ENCODE measurements at places on chromosomes 12 and 14.
A peak's percentile ranks its signal among the peaks of the same experiment; 100 is the strongest.

DNA sequence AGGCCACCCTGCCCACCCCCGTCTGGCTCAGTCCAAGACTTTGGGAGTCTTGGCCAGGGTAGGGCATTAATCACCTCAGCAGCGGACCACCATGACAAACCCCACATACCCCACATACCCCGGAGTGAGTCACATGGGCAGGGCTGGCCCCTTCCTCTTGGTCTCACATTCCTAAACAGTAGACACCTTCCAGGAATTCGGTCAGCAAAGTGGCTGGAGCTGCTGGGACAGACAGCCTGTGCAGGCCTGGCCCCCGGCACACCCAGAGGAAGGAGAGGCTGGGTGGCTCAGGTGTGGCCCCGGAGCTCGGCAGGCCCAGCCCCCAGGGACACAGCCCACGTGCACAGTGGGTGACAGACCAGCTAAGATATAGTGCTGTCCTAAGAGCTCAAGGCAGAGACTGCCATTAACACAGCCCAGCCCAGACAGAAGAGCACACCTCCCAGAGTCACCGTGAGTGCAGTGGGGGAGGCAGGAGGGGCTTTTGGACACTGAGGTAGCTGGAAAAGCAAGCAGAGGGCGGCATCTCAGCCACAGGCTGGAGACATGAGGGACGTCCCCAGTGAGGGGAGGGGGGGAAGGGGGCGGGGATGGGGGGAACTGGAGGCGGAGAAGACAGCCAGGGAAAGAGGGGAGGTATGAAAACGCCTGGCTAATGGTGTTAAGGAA lies 24.0 kb downstream of the CCDC85C start:
- peak; percentile 50 for DNase-seq

- DNase-seq: no peak
These were observed 283.2 kb upstream of the TBX3 start for GRCh38 chr12:114967151-114967550.

DNA sequence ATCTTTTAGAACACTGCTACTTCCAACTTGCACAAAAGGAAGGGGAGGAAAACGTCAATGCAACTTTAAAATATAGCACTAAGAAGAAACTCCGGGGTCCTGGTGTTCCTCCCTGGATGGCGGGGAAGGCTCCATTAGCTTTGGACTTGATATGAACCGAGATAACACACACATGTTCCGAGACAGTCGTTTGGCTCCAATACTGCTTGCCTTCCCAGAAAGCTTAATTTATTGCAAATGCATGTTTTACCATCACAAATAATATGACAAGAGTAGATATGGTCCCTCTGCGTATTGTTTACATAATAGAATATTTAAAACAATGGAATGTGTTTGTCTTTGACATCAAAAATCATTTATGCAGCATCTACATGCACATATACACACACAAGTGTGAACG lies 87.6 kb upstream of the CLMN start:
- DNase-seq: no peak

DNA sequence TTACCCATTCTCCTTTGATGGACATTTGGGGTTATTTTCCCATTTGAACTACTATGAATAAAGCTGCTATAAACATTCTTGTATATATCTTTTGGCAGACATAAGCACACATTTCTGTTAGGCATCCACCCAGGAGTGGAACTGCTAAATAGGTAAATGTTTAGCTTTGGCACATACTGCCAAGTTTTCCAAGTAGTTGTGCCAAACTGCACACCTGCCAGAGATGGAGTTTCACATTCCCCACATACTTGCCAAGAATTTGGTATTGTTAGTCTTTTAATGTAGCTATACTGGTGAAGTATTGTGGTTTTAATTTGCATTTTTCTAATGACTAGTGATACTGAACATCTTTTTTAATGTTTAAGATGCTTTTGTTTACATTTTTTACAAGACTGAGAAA lies 201.0 kb downstream of the GXYLT1 start:
- DNase-seq: no peak

GRCh38 chr12:95546491-95546813 lies 4.8 kb downstream of the USP44 start:
- DNase-seq: no peak

- no peak for DNase-seq
These were observed 1.5 kb downstream of the BLOC1S1 start for GRCh38 chr12:55717011-55718007.

DNA sequence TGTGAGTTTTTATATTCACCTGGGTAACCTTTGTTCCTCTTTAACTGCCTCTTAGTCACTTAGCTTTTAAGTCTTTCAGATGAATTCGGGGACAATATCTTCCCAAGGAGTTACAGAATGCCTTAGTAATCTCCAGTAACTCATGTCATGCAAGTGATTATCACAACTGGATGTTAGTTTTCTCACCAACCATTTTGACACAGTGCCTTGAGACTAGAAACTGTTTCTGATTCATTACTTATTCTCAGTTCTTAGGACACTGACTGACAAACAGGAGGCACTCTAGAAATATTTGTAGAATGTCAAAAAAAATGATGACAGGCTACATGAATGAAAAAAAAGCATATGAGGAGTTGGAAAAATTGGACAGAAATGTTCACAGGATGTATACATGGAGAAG lies 335.1 kb downstream of the ACSS3 start:
- no peak for DNase-seq

DNA sequence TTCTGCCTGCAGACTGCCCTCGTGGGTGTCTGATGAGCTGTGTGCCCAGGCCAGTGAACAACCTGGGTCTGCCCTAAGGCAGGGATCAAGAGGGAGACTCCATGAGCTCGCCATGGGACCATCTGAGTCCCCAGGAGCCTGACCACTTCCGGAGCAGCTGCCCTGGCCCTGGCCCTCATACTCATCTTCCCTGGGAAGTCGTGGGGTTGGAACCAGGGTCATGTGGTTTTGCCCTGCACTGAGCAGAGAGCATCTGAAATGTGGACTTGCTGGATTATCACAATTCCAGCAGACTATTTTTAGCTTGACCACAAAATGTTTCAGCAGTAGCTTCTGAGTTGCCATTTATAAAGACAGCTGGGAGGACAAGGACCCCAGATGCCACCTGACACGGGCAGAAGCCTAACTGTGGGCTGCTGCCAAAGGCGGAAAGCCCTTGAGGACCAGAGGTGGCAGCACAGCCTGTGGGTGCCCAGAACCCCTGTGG lies 6.7 kb downstream of the BTBD6 start:
- DNase-seq: no peak

DNA sequence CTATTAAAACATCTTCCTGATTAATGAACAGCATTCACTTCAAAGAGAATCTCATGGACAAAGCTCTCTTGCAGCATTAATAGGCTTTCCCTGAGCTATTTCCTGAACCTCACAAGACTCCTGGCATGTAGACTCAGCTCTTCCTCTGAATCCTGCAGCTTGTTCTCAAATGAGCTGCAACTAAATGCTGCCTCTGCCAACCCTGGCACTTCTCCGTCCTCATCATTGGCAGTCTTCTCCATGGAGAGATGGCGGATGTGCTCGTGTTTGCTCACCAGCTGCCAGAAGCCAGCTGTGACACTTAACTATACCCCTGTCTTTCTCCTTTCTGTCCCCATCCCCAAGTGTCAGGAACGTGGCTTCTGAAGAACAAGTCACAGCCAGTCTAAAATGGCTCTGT lies 232.1 kb downstream of the FOXN3 start:
- no peak for DNase-seq

DNA sequence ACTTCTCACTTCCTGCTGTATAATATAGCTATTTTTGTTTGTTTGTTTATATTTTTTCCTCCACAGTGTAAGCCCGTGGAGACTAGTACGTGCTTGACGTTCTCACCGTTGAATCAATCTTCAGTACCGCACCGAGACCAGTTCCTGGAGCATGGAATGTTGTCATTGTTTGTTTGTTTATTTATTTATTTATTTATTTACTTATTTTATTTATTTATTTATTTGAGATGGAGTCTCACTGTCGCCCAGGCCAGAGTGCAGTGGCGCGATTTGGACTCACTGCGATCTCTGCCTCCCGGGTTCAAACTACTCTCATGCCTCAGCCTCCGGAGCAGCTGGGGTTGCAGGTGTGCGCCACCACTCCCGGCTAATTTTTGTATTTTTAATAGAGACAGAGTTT lies 506.6 kb upstream of the TMEM132C start:
- no peak for DNase-seq

DNA sequence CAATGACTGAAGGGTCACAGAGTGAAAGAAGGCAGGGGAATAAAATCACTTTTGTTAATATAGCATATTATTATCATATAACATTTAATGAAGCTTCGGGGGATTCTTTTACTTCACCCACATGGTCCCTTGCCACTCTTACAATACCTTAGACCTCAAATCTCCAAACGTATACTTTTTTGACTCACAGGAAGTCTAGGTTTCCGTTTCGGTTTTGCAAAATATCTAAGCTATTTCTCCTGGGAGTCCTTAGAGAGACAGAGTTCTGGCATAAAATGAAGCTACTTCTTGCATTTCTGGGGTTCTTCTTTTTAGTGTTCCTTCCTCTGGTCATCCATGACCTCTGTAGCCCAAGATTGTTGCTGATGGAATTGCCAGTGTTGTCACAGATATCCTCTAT lies 590.5 kb upstream of the ATP2B1 start:
- no peak for DNase-seq

DNA sequence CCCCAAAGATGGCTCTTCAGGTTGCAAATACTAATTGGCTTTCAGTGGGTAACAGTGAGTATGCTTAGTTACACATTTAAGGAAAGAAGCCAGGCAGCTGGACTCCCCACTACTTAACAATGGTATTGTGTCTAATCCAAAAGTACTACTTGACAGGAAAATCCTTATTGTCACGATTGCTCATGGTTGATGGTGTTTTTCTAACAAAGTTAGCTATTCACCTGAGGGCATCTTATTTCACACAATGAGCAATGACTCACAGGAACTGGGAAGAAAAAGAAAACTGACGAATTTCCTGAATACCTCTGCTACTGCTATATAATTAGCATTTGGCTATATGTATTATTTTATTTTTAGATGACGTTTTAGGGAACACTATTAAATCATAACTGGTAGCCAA lies 33.4 kb upstream of the ALG10 start:
- no peak for DNase-seq

DNA sequence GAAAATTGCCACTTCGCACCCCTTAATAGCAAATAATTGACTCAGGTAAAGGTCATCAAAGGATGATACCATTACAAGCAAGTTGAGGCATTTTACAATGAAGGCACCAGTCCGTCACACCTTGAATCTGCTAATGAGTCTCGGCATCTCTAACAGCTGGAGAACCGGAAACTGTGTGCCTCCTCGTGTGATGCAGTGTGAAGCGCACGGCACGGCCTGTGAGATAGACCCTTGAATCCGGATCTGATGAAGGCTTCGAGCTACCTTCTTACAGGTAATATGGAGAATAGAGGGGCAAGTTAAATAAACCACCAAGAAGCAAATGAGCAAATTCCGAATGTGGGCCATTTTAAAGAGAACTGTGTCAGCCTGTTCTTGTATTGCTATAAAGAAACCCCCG lies 19.8 kb upstream of the TUBA1A start:
- no peak for DNase-seq

GRCh38 chr12:40233741-40234367 lies 9.1 kb downstream of the LRRK2 start:
- DNase-seq: no peak

- no peak for DNase-seq
These were observed 55.3 kb upstream of the TMCC3 start for GRCh38 chr12:94705676-94706075.

DNA sequence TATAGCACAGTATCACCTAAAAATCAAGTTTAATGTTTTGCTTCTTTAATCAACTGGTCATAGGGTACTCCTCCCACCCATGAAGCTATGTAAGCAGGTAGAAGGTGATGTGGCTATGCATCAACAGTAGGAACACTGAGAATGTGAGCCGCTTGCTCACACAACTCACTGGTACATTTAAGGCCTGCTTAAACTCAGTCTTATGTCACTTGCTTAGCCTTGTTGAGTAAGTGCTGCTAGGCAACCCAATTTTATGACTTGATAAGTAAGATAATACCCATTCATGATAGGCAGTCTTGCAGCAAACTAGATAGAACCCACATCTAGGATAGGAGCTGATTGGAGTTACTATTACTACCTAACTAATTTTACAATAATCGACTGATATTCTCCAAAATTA lies 70.0 kb upstream of the BMP4 start:
- DNase-seq: no peak

DNA sequence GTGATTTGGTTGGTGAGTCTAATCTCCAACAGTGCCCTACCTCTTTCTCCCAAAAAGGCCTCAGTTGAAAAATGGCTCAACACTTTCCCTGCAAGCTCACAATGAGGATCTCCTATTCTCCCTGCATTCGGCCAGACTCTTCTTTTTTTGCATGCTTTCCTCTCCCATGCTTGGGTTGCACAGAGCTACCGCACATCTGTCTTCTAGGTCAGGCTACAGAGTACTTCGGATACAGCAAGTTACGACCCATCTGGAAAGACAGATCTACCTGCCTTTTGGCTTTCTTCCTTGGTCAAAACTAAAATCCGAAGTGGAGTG lies 305 bp upstream of the SLC16A7 start:
- no peak for DNase-seq

DNA sequence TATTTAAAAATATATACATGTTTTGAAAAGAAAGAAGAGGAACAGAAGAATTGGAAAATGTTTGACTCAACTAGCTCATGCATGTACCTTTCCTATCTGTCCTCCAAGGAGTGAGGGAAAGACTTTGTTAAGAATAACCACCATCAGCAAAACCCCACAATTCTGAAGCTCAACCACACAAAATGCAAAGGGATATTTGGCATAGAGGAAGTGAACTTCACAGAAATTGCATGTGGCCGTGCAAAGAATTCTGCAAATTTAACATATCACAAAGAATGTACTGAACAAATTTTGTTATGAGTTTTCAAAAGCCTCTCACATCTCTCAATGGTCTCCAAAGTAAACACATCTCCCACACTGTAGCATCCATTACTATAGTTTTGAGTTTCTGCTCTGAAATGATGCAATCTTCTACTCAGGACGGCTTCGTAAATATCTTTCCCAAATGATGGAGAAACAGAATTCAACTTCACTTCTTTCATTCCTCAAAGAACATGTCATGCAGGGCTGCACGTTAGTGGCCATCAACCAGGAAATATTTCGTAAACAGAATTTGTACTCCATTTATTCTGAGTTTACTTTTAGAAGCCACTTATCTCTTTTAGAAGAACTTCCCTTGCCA lies 17.6 kb downstream of the DUSP6 start:
- no peak for DNase-seq

DNA sequence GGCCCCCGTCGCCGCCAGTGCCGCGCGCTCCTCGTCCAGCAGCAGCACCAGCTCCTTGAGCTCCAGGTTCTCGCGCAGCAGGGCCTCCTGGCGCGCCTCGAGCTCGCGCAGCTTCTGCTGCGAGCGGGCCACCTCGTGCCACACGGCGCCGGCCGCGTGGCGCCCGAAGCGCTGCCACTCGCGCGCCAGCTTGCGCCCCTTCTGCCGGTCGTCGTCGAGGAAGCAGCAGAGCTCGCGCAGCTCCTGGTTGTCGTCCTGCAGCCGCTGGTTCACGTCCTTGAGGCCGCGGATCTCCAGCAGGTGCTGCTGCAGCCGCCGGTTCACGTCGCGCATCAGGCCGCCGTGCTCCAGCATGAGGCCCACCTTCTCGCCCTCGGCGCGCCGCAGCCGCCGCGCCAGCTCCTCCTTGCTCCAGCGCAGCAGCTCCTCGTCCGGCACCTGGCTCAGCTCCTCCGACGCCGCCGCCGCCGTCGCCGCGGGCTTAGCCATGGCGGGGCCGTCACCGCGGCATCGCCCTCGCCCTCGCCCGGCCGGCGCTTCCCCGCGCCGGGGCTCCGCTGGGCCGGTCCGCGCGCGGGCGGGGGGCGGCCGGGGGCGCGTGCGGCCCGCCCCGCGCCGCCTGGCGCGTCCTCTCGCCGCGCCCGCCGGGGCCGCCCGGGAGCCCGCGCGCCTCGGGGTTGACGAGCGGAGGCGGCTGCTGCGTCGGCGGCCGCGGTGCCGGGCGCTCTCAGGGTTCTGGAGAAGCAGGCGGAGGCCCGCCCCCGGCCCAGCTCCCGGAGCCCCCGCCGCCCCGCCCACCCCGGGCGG lies at the start of gene CCDC85C:
TSS of gene CCDC85C (minus strand) at position 737 of the 807 bp plus-strand sequence. CDS start at position 489, 248 bp downstream.
- DNase-seq: peak; percentile 32

Measured in progenitor cell of endocrine pancreas (in vitro differentiated cells).